Activated naive CD8-positive, alpha-beta T cell treated with anti-CD3 and anti-CD28 coated beads, Interleukin-2, amount 10 ng/mL, durations not matched to agents 7 days and 5 days (primary cell): ENCODE measurements at places on chromosomes 3 and 15. TPM values are rescaled to one million over a fixed set of nuclear protein-coding genes. Genes with fewer than 3 reads are reported as not detected.

The SLC2A2 gene
- not detected for total RNA-seq

The FOXB1 gene
- total RNA-seq: 0.78 TPM

GRCh38 chr3:197000211-197000610 lies 29.4 kb downstream of the MELTF start:
- peaks cover 7% of the 10 kb centered on the region for H3K4me1 ChIP-seq
- no peak overlapping the region for H3K27ac ChIP-seq
- H3K4me3 ChIP-seq: no peak overlapping the region
- H3K36me3 ChIP-seq: no peaks in the 10 kb centered on the region
- peak; percentile 20 for DNase-seq
- H3K27me3 ChIP-seq: no peaks in the 10 kb centered on the region

DNA sequence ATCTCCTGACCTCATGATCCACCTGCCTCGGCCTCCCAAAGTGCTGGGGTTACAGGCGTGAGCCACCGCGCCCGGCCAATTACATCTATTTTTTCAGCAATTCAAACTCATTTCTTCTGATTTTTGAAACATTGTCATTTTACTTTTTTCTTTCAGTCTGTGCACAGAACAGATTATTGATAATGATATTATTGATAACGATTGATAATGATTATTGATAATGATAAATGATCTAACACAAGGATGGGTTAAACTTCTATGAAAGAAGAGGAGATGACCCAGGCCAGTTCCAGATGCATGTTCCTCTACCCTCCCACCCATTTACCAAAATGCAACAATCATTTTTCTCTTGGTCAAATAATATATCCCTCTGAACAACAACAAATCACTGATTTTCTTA lies 118.0 kb downstream of the CTNNB1 start:
- H3K36me3 ChIP-seq: no peaks in the 10 kb centered on the region
- no peak for DNase-seq
- H3K4me1 ChIP-seq: no peaks in the 10 kb centered on the region

- H3K27ac ChIP-seq: no peak overlapping the region
- no peak for DNase-seq
- no peak overlapping the region for H3K4me3 ChIP-seq
- peaks cover 25% of the 10 kb centered on the region for H3K27me3 ChIP-seq
- H3K4me1 ChIP-seq: peaks cover under 1% of the 10 kb centered on the region
Observed at GRCh38 chr3:127462111-127462655, 128.3 kb downstream of the TPRA1 start.

The GOLGA8G gene
- total RNA-seq: not detected

DNA sequence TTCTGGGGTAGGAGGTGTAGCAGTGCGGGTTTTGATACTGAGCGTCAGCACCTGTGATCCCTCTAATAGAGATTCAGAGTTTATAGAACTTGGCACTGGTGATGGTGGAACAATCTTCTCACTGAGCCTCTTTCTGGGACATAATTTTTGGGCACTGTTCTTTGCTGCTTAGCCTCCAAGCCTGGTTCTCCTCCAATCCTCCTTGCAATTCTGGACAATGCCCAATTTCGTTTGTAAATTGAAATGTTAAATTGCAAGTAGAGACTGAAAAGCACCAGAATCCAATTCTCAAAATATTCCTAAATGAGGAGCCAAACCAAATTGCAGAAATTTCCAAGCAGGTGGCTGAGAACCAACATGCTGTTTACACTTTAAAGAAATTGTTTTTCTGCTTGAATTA lies 149.8 kb upstream of the ABI3BP start:
- H3K27ac ChIP-seq: no peak overlapping the region
- H3K27me3 ChIP-seq: peaks cover 8% of the 10 kb centered on the region
- no peak for DNase-seq
- no peaks in the 10 kb centered on the region for H3K36me3 ChIP-seq
- peaks cover 1% of the 10 kb centered on the region for H3K4me1 ChIP-seq

DNA sequence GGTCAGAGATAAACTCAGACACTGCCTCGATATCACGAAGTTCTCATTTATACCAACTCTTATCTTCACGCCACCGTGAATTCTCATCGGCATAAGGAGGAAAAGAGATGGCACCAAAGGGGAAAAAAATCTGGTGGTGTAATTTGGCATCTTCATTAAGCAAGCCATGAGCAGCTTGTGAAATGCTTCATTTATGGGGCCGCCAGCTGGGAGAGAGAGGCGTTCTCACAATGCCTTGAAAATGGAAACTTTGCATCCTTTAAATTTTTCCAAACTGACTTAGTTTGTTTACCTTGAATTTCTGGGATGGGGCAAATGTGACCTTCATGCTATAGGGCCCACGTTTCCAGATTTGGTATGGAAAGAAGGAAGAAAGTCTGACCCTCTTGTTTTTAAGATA lies 242.5 kb upstream of the ST8SIA2 start:
- H3K27me3 ChIP-seq: no peaks in the 10 kb centered on the region
- DNase-seq: no peak
- no peak overlapping the region for H3K4me3 ChIP-seq
- H3K27ac ChIP-seq: no peak overlapping the region
- H3K36me3 ChIP-seq: peaks cover 19% of the 10 kb centered on the region

DNA sequence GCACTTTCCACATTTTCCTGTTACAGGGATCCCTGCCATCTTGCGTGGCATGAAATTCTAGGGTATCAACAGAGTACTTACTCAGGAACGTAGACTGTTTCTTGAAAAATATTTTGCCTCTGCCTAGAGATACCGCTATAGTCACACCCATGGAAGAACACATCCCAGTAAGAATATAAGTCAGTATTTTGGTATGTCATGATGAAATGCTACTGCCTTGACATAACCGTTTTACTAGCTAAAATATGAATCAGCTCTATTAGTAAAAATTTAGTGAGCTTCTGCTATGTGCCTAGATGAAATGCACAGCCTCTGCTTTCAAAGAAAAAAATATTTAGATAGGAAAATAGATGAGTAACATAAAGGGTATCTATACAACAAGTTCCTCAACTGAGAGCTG lies 276.4 kb downstream of the TBC1D5 start:
- H3K4me1 ChIP-seq: no peaks in the 10 kb centered on the region
- peaks cover 16% of the 10 kb centered on the region for H3K36me3 ChIP-seq
- H3K27ac ChIP-seq: no peak overlapping the region
- no peaks in the 10 kb centered on the region for H3K27me3 ChIP-seq

GRCh38 chr15:80984856-80985255 lies 4.8 kb downstream of the MESD start:
- no peaks in the 10 kb centered on the region for H3K27me3 ChIP-seq
- no peak for DNase-seq
- H3K36me3 ChIP-seq: peaks cover 29% of the 10 kb centered on the region
- peak overlapping the region; percentile 24 for H3K4me3 ChIP-seq

DNA sequence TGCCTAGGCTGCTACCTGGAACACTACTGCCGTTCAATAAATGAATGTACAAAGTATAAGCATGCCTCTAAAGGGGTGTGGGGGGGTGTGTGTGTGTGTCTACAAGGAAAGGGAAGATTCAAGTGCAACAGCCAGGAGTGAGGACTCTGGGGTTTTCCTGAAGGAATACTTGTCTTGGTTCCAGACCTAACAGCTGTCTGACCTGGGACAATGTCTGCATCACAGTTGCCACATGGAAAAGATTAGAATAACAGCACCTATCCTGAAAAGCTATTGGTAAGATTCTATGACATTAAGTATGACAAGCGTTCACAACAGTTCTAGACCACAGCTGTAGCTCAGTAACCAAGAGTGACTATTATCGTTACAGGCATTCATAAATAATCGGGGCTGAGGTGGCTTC lies 345.2 kb downstream of the FOXP1 start:
- peaks cover 18% of the 10 kb centered on the region for H3K4me1 ChIP-seq
- H3K27ac ChIP-seq: no peak overlapping the region
- no peak for DNase-seq
- peaks cover 22% of the 10 kb centered on the region for H3K36me3 ChIP-seq
- no peaks in the 10 kb centered on the region for H3K27me3 ChIP-seq

The GPR176 gene
- 0.14 TPM for total RNA-seq

The PEX5L gene
- total RNA-seq: not detected

GRCh38 chr3:124263168-124263567 lies 271.2 kb upstream of the ROPN1 start:
- H3K4me3 ChIP-seq: no peak overlapping the region
- DNase-seq: no peak
- no peak overlapping the region for H3K27ac ChIP-seq

The ACSBG1 gene
- 0.25 TPM for total RNA-seq

The EAF2 gene
- 11.4 TPM for total RNA-seq

DNA sequence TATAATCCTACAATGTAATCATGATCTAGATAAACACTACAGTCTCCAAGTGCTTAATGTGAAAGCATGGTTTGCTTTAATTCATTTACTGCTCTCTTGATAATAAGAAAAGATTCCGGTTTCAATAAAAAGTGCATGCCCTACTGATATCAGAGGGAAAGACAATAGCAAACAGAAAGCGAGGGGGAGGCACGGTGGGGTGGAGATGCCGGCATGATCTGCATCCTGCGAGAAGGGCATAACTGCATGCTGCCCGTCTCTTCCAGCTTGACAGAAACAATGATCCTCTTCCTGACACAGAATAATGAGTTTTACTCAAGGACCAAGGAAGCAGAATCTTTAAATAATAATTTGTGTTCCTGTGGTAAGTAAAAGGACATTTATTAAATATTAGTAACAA lies 51.7 kb downstream of the GOLIM4 start:
- no peak overlapping the region for H3K27ac ChIP-seq
- DNase-seq: no peak
- H3K36me3 ChIP-seq: no peaks in the 10 kb centered on the region
- H3K4me3 ChIP-seq: no peak overlapping the region

The HOMER2 gene
- 6.6 TPM for total RNA-seq

DNA sequence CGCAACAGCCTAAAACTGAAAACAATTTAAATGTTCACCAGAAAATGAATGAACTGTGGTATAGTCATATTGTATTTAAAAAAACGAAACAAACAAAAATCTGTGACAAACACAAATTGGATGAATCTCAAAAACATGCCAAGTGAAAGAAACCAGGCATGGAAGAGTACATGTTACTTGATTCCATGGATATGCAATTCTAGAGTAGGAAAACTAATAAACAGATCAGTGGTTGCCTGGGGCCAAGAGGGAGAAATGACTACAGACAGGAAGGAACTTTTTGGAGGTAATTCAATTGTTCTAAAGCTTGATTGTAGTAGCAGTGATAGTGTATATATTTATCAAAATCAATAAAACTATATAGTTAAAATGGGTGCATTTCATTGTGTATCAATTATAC lies 16.8 kb downstream of the UBE3A start:
- H3K27ac ChIP-seq: no peak overlapping the region
- peaks cover 64% of the 10 kb centered on the region for H3K36me3 ChIP-seq
- H3K4me1 ChIP-seq: peaks cover 9% of the 10 kb centered on the region
- no peak for DNase-seq

DNA sequence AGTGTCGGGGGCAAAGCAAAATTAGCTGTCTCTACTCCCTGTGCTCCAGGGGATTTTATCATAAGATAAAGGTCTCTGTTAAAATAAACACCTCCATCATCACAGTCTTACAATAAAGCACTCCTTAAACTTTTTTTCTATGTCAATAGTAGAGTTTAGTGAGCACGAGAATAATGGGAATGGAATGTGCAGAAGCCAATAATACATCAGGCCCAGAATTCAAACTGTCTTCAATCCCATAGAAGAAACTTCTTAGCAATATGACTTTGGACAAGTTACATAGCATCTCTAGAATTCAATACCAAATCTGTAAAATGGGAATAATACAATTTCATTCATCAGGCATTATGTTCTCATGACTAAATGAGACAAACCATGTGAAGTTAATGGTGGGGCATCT lies 49.0 kb upstream of the EPHA3 start:
- H3K27ac ChIP-seq: no peak overlapping the region
- no peak overlapping the region for H3K4me3 ChIP-seq
- H3K36me3 ChIP-seq: no peaks in the 10 kb centered on the region
- no peak for DNase-seq

DNA sequence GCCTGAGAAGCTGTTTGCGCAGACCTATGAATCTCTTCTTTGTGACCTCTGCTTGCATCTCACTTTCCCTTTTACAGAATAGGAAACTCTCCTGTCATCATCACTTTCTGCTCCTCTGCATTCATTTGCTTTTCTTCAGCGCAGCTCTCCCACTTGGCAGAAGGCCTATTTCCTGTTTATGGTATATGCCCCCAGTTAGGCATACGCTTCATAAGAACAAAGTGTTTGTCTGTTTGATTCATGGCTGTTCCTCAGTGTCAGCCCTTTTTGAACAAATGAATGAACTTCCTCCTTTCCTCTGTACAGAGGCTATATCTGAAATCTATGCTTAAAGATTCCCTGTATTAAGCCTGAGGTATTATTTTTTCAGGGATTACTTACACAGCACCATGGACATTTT lies 1216.9 kb upstream of the GBE1 start:
- H3K4me3 ChIP-seq: no peak overlapping the region
- no peaks in the 10 kb centered on the region for H3K36me3 ChIP-seq
- H3K27me3 ChIP-seq: no peaks in the 10 kb centered on the region
- H3K27ac ChIP-seq: no peak overlapping the region

- H3K27me3 ChIP-seq: no peaks in the 10 kb centered on the region
- no peaks in the 10 kb centered on the region for H3K36me3 ChIP-seq
- no peak for DNase-seq
- H3K27ac ChIP-seq: no peak overlapping the region
- H3K4me3 ChIP-seq: no peak overlapping the region
Observed at GRCh38 chr3:43257850-43258249, 28.5 kb upstream of the SNRK start.

GRCh38 chr3:114418724-114419543 lies 125.1 kb downstream of the TIGIT start:
- no peak overlapping the region for H3K4me3 ChIP-seq
- no peaks in the 10 kb centered on the region for H3K36me3 ChIP-seq
- H3K27me3 ChIP-seq: no peaks in the 10 kb centered on the region
- peaks cover 6% of the 10 kb centered on the region for H3K4me1 ChIP-seq
- H3K27ac ChIP-seq: no peak overlapping the region

The PDZRN3 gene
- not detected for total RNA-seq

The GPR149 gene
- not detected for total RNA-seq

DNA sequence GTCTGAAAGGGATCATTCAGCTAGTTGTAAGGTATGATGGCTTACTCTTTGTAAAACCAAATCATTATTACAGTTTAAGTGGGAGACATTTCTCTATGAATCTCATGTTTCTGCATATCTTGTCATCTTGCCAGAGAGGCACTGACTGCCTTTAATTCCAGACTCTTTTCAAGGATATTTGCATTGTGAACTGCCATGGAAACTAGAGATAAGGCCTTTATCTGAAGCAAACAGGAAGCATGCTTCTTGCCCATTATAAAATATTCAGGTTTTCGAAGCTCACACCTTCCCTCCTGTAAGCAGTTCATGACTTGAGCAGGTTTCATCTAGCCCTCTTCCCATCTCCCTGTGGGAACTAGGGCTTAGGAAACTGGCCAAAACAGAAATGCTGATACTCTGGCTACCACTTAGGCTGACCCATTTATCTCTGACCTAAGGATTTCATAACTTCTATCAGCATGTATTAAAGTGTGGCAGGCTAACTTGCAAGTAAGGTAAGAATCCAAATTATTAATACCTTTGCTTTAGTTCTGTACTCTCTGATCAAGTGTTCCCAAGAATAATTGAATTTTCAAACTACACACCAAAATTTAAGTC lies 326.6 kb upstream of the ALCAM start:
- no peak overlapping the region for H3K27ac ChIP-seq
- DNase-seq: no peak
- H3K4me1 ChIP-seq: no peaks in the 10 kb centered on the region
- H3K36me3 ChIP-seq: no peaks in the 10 kb centered on the region

The CFAP20DC gene
- 1.8 TPM for total RNA-seq

- no peak for DNase-seq
- no peak overlapping the region for H3K4me3 ChIP-seq
- H3K4me1 ChIP-seq: peaks cover 4% of the 10 kb centered on the region
- no peaks in the 10 kb centered on the region for H3K36me3 ChIP-seq
- H3K27ac ChIP-seq: no peak overlapping the region
Observed at GRCh38 chr3:157247391-157247790, 87.4 kb upstream of the CCNL1 start.
